HepG2 (cell line): ENCODE measurements at places on chromosomes 5 and 9.

GRCh38 chr9:95012035-95012708, 285.7 kb downstream of the AOPEP start:
- no peak for DNase-seq

DNA sequence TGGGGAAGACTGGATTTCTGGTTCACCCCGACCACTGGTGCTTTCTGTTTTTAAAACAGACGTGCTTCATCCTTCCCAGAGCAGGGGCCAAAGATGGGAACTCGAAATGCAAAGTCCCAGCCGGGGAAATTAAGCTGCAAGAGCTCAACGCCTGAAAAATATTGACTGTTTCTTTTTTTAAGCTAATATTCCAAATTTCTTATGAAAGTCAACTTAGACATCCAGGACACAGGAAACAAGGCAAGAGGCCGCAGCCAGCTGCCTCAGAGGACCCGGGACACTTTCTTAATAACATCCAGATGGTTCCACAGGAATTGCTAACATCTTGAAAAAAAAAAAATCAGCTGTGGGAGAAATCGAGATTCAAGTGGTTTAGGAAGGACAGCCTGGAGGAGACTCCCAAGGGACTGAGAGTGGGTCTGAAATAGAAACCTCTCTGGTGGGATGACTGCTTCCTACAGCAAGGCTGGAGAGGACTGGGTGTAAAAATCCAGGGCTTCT, 144.9 kb downstream of the FGF1 start:
- DNase-seq: no peak

- no peak for DNase-seq
These were observed 21.5 kb downstream of the NEURL1B start for GRCh38 chr5:172662596-172662995.

DNA sequence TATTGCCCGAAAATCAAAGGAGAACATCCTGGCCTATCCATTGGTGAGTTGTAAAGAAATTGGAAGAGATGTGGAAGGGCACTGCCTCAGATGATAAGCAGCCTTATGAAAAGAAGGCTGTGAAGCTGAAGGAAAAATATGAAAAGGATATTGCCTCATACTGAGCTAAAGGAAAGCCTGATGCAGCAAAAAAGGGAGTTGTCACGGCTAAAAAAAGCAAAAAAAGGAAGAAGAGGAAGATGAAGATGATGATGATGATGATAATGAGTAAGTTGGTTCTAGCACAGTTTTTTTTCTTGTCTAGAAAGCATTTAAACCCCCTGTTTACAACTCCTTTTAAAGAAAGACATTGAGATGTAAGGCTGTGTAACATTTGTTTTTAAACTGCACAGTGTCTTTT, 59.8 kb upstream of the ZBED3 start:
- DNase-seq: no peak

GRCh38 chr5:111502956-111503355, 9.4 kb downstream of the STARD4 start:
- DNase-seq: no peak

DNA sequence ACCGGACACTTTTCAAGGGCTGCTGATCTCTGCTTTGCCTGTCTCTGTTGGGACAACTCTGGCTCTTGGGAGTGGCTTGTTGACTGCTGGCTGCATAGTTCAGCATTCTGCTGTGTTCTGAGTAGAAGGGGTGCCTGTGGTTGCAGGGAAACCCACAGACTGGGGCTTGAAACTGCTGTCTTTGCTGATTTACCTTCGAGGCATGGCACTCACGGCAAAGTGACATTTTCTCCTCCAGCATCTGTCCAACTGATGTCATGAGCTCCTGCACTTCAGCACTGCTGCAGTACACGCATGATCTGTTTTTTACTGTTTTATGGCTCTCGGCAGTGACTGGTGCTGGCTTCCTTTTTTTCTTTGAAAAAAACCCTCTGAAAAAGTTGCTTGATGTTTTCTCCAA, 69.2 kb downstream of the SPATA31D1 start:
- DNase-seq: no peak

GRCh38 chr9:80843028-80843427, 846.3 kb downstream of the TLE1 start:
- no peak for DNase-seq
